ENCODE measurements at places on chromosomes 1 and 21.

DNA sequence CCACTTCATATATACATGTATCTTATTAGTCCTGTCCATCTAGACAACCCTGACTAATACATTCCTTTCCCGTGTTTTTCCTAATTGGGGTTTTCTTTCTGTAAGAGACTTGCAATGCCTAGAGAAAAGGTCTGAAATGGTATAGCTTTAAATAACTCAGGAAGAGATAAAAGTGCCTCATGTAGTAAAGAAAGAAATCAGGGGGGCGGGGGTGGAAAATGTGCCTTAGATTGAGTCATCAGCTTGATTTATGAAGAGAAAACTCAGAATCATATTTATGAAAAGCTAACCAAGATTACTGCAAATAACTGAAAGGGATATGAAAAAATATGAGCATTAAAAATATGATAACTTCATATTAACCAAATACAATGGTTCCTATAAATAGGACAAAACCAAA lies 345.8 kb upstream of the CHRM3 start:
- DNase-seq = no peak

DNA sequence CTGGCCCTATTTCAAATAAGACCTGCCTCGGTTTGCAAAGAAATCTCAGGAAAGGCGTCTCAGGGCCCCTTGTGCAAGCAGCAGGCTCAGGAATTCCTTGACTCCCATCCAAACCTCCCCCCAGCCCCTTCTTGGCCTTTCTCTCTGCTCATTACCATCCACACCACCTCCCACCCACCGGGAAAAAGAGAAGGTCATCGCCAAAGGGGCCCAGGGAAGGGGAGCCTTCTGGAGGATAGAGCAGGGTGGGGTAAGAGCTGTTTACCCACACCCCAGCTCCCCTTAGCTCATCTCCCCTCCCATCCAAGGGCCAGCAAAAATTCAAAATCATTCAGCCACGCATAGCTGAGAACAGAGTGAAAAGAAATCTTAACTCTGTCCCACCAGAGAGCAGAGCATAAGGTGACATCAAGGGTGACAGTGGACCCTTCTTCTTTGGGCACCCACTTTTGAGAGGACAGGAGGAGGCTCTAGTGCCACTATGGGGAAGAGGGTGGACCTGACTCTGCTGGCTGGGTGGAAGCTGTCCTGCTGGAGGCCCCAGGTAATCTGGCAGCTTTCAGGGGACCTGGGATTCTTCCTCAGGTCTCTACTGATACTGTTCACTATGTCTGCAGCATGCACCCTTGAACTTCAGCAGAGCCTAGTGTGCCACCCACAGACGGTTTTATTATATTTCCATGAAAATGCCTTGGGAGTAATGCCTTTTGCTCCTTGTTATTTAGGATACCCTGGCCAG lies 3.9 kb upstream of the WNT2B start:
- DNase-seq = no peak

DNA sequence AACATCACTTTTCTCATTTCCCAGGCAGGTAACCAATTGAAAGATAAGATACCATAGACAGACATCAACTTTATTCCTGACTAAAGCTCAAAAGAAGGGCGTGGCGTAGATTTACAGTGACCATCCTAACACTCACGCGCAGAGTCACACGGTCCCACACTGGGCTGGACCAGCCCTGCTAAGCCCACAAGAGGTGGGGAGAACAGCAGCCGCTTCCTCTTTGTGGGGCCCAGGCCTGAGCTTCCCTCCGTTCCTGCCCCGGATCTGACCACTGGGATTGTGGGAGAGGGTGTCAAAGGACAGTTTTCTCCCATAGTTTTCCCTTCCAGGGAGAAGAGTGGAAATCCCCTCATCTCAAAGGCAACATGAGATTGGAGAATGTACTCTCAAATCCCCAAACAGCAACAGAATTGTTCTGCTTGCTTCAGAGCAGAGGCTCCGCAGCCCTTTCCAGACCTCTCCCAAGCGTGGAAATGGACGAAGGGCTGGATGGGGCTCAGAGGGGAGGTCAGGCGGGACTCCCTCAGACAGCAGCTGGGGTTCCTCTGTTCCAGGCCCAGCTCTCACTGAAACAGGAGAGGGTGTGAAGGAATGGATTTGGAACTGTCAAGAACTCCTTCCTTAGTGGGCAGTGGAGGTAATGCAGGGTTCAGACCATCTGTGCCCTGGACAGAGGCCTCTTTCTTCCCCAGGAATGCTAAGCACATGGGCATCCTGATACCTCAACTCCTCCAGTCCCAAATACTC lies 33.7 kb downstream of the L1TD1 start:
- DNase-seq = no peak

- DNase-seq = no peak
Measured at GRCh38 chr1:234692966-234693580, 83.1 kb upstream of the IRF2BP2 start.

DNA sequence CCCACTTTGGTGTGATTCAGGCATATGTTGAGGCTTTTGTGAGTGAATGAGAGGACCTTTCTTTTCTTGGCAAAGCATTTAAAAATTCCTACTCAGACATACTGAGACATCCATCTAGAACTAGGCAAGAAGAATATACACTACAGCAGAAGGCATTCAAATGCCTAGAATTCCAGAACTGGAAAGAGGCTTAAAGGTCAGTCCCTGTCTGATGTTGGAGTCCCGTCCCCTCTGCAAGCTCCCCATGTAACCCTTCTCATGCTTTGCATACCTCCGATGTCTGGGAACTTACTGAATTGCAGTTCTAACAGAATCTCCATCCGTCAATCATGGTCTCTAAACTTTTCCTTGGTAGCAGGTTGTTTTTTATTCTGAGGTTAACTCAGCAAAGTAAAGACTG lies 152.9 kb downstream of the ATP6V1G3 start:
- DNase-seq = no peak

DNA sequence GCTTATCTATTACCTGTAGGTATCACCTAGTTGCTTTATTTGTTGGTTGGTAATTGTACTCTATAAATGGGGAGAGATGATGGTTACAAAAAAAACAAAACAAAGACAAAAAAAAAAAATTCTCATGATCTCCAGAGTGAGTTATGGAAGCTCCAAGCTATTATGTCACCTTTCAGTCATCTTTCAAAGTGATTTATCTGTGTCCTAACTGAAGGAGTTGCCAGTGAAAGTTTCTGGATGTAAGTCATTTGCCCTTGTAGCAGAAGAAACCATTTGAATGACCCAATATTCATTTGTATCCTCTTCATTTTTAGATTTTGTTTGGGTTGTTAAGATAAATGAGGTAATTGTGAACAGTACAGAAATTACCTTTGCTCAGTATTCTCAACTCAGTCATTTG lies 3.6 kb downstream of the SLC35F3 start:
- DNase-seq = no peak
